ENCODE measurements at places on chromosomes 6 and 20.

DNA sequence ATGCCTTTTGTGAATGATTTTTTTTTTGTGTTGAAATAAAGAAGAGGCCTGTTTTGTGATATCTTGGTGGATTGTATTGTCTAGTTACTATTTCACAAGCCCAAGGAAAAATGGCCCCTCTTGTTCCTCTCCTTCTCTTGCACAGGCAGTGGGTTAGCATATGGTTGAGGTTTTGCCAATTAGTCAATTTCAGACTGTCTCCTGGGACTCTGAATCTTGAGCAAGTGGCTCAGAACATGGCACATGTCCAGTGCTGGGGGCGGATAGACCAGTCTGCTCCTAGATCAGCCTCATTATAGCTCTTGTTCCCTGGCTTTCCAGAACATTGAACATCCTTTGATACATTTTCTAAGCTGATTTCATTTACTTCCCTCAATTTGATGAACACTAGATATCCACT lies 589.2 kb downstream of the PHF3 start:
- DNase-seq = peak; percentile 46

- DNase-seq = no peak
Measured at GRCh38 chr6:56664029-56664428, 21.3 kb upstream of the DST start.

- no peak for DNase-seq
Measured at GRCh38 chr6:21359926-21360325, 233.6 kb upstream of the SOX4 start.

GRCh38 chr6:154156135-154156896 lies 117.3 kb downstream of the OPRM1 start:
- no peak for DNase-seq

GRCh38 chr20:1005452-1006027 lies 3.4 kb upstream of the RSPO4 start:
- DNase-seq = peak; percentile 34

GRCh38 chr6:62086047-62086446 lies 200.0 kb downstream of the KHDRBS2 start:
- no peak for DNase-seq

GRCh38 chr6:34301408-34301807 lies 52.6 kb upstream of the SMIM29 start:
- DNase-seq = peak; percentile 84

GRCh38 chr20:977021-977420 lies 25.1 kb downstream of the RSPO4 start:
- no peak for DNase-seq

DNA sequence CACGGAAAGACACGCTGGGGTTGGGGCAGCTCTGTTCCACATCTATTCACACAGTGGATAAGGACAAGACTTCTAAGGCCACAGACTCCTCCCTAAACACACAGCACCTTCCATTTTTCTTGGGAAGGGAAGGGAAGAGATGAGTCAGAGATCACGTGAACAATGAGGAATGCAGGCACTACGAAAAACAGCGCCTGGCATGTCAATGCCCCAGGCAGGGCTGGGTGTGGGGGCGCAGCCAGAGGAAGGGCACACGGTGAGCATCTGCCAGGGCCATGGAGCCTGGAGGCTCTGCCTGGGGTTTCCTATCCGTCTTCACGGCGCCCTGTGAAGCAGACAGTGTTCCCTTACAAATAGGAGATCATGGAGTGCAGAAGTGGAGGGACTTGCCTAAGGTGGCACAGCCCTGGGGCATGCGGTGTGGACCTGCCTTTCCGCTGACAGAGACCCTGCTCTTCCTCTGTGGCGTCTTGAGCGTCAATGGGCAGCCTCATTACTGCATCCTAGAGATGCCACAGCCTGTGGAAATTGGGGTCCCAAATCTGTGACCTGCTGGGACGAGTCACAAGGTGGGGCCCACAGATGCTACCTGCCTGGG lies 15.4 kb downstream of the UNC93A start:
- peak; percentile 28 for DNase-seq

DNA sequence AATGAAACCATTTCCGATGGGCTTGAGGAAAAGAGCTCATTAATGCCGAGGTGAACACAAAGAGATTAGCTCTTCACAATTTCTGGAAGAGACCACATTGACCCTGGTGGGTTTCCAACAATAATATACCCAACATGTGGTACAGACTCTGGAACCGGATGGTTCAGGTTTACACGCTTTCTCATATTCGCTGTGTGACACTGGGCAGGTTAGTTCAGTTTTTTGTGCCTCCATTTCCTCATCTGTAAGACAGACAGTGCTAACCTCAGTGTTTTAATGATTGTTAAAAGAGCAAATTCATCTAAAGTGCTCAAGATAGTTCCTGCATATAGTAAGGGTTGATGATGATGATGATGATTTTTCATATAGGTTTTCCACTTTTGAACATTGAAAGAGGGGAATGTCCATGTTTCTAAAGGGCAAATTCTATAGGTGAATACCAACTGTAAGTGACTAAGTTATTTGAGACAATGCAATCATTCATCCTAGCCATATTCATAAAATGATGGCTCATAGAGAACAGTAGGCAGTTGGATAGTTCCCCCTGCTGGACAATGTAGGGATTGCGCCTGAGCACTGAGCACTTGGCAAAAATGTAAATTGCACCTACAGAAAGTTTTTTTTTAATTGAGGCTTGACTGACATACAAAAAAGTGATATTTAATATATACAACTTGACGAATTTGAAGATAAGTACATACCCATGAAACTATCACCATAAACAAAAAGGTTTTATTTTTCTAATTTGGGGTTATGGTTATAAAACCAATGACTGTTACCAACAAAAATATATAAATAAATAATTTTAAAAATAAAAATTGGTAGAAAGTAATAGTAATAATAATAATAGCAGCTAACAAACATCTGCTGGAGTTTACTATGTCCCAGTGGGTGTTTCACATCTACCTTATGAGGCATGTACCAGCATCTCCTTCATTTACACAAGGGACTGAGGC lies 2.1 kb upstream of the PERP start:
- DNase-seq = peak; percentile 46

GRCh38 chr6:143741480-143741879 lies 63.7 kb downstream of the PHACTR2 start:
- no peak for DNase-seq

GRCh38 chr6:39649996-39650395 lies 75.2 kb downstream of the KIF6 start:
- DNase-seq = no peak

DNA sequence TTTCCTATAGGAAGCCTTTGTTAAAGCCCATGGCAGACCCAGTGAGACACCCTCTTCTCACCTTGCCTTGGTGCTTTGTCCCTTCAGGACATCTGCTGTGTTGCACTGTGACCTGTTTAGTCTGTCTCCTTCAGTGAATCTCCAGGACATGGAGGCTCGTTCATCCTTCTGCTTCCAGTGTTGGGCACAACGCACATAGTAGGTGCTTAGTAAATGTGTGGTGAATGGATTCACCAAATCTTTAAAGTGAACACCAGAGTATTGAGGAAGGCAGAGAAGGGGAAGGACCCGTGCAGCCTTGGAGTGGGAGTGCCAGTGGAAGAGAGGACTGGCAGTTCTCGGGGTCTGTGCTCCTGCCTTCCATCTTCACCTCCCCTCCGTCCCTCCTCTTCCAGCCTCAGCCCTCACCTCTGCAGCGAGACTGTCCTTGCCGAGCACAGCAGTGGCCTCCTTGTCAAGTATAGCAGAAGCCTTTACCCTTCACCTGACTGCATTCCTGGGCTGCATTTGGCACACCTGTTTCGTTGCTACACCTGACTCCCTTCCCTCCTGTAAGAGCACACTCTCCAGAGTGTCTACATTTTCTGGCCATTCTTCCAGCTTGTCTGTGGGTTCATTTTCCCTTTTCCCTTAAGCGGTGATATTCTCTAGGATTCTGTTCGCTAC lies 49.2 kb downstream of the ARID1B start:
- no peak for DNase-seq

DNA sequence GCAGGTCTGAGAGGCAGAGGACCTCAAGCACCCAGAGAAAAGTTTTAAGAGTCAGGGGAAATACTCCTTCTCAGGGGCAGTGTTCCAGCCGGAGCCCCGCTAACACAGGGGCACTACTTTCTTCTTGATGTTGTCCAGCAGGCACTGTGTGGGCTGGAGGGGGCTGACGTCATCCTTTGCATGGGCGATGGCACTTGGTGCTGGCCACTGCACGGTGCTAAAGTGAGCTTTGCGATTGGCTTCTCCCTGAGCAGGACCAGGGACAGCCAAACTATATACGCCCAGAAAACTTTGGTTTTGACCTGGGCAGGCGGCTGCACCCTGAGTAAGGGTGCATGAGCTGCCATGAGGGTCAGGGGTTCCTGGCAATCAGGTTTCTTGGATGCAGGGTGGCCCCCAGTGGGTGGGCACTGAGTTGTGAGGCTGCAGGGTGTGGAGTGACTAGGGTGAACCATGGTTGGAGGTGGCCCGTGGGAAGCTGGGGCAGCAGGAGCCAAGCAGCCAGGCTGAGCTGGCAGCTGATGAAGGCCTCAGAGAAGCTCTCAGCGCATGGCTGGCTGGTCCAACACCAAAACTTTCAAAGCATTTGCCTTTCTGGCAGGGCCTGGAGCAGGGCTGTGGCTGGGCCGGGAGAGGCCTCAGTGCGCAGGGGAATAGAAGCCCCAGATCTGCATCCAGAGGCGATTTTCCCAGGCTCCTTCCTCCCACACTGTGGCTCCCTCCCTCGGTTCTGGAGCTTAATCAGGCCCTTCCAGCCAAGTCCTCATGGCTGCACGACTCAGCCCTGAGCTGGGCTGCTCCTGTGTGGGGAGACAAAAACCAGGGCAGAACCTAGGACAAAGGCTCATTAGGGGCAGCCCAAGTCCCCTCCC lies 18.3 kb downstream of the MRPS18A start:
- peak; percentile 55 for DNase-seq

DNA sequence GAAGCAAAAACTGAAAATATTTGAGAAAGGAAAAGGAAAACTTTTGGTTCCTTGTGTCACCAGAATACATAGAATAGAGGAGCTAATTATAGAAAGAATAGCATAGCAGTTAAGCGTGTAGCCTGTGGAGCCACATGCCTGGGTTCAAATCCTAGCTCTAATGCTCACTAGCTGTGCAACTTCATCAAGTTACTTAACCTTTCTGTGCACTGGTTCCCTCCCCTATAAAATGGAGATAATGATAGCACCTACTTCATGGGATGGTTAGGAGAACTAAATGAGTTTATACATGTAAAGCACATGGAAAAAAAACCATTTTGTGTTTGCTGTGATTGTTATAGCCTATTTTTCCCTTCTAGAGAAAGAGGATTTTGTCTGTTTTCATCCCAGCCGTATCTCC lies 24.5 kb upstream of the RNGTT start:
- DNase-seq = no peak

- peak; percentile 61 for DNase-seq
Measured at GRCh38 chr6:90068264-90068663, 174.0 kb downstream of the GJA10 start.

- no peak for DNase-seq
Measured at GRCh38 chr6:159358562-159358961, 189.4 kb downstream of the FNDC1 start.

GRCh38 chr6:8085053-8085511 lies 17.3 kb downstream of the EEF1E1 start:
- peak; percentile 92 for DNase-seq

- no peak for DNase-seq
Measured at GRCh38 chr6:10393544-10394225, 21.2 kb downstream of the TFAP2A start.

- no peak for DNase-seq
Measured at GRCh38 chr6:44561060-44561623, 173.6 kb downstream of the CDC5L start.

GRCh38 chr6:150711584-150712504 lies 112.2 kb downstream of the PLEKHG1 start:
- DNase-seq = no peak

DNA sequence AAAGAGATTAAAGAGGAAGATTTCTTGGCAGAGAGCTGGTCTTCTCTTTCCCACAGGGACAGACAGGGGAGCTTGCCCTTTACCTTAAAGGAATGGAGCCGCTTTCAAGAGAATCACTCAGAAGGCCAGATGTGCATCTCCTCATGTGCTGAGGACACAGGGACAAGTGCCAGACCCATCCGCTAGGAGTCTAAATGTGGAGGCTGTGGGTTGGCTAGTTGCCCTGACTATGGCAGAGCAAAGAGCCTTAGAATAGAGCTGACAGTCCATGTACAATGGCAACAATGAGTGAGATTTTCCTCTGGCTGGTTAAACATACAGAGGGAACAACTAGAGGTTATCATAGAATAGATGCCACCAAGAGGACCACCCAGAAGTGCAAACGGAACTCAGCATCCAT lies 7.3 kb upstream of the DOK5 start:
- peak; percentile 15 for DNase-seq

- peak; percentile 89 for DNase-seq
Measured at GRCh38 chr6:44253307-44254101, 3.8 kb downstream of the SLC35B2 start.

DNA sequence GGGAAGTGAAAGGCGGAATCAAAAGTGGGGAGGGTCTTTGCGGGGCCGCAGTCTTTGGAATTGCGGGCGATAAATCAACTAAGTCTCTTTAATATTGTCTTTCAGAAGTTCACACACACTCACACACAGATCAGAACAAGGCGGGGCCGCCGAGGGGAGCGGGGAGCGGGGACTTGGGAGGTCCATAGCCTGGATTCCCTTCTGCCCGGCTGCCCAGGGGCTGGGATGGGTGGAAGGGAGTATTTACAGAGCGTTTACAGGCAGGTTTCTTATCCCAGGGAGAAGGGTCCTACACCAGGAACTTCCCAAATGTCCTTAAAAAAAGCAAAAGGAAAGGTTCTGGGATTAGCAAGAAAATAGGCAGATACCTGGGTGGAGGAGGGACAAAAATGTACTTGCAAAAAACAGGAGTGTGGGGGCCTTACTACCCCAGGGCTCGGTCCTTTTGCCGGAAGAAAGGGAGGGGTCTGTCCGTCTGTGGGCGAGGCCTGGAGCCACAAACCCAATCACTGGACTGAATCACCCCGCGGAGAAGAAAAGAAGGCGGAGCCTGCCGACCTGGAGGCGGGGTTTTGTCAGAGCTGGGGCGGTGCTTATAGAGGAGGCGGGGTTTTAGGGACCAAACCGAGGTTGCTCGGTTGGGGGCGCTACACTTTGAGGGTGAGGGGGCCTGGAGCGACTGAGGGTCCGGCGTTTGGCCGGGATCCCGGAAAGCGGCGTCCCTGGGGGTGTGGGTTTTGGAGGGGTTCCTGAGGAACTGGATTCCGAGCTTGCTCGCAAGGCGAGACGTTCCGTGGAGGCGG lies 3.2 kb downstream of the PRRT1 start:
- DNase-seq = no peak

GRCh38 chr6:107699697-107700325 lies 124.3 kb downstream of the SCML4 start:
- no peak for DNase-seq

All from MG63 (cell line).